ENCODE measurements at places on chromosomes 2 and 18.

- no peak for DNase-seq
Measured at GRCh38 chr18:76670564-76671288, 151.6 kb upstream of the ZNF236 start.

DNA sequence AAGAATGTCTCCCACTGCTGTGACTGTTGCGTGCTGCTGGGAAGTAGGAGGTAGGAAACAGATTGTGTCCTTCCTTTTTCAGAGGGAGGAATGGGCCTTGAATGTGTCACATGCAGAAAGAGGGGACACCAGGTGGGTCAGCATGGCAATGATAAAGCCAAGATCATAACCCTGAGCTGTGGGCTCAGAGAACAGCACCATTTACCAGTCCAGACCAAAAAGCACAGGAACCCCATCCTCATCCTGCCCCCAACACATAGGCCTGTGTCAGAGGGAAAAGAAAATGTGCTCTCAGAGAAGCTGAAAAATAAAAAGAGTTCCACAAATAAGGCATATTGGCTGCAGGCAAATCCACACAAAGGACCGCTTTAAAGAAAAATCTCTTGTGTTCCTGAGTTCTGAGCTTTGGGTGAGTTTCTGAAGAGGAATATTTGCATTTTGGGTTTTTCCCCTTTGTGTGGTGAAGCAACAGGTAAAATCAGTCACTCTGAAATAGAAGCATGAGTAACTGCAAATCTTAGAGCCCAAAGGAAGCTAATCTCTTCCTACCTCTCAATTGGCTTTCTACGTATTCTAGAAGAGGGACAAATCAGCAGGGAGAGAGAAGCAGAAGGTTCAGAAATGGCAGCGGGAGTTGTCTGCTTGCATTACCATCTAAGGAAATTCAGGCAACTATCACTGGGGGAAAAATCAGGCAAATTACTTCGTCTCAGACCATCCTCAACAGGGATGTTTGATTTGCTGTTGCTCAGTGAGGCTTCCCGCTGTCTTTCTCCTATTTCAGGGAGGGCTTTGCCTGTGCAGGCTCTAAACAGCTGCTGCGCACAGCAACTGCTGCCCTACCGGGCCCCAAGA, 106.8 kb downstream of the BCL11A start:
- DNase-seq = no peak

DNA sequence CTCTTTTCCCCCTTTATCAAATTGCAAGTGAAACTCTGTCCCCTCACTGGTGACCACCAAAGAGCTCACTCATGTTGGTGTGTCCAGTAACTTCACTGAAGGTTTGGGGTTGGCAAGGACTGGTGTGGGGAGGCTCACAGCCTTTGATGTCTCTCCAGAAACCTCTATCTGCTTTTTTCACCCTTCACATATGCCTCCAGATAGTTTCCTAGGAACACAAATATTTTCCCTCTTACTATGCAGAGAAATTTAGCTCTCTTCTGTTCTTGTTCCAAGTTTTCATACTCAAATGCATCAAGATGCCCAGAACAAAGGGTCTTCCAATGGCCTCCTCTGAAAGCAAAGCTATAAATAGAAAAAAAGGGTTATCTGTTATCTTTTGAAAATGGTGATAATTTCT, 20.7 kb downstream of the DTNA start:
- no peak for DNase-seq

- DNase-seq = no peak
Measured at GRCh38 chr18:21820033-21820810, 79.6 kb downstream of the MIB1 start.

GRCh38 chr2:176293334-176293733, 24.1 kb downstream of the MTX2 start:
- DNase-seq = no peak

DNA sequence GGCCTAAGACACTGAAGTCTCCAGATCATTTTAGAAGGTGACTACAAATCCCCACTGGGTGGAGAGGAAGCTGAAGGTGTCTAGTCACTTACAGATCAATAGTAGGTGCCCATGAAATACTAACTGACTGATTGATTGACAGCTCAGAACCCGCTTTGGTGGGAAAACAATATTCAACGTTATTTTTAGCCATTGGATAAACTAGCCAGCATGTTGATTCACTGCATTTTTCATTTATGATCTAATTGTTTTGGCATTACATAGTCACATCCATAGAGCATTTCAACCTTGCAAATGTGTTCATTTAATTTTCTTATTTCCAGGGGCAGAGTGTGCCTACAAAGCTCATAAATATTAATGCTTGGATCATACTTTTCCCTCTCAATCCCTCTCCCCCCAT, 162.3 kb downstream of the MREG start:
- DNase-seq = no peak

DNA sequence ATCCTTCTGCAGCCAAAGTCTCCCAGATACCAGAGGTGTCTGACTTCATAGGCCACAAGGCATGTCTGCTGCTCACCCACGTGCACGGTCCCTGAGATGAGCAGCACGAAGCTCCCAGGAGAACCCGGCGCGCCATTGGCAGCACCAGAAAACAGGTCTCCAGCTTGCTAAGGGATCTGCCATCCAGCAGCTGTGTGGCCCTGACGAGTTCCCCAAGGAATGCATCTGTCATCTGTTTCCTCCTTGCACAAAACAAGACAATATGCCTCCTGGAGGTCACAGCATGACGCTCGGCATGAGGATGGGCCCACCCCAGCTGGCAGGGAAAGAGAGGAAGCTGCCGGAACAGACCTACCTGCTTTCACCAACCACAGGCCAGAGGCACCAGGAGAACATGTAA, 29.2 kb downstream of the HS6ST1 start:
- no peak for DNase-seq

DNA sequence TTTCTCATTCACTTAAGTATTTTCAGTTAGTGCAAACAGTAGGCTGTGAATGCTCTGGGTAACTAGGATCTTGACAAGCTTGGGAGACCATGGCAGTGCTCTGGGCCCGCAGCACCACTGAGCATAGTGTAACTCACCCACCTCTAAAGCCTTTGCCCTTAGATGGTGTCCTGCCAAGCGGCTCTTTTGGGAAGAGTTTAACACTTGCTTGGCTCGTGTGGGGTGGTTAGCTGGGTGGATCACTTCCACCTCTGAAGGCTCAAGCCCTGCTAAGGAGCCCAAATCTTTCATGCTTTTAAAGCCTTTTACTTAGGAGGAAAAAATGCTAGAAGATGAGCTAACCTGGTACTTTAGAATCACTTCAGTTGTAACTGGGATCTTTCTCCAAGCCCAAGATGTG, 33.9 kb downstream of the PTPN18 start:
- DNase-seq = no peak

DNA sequence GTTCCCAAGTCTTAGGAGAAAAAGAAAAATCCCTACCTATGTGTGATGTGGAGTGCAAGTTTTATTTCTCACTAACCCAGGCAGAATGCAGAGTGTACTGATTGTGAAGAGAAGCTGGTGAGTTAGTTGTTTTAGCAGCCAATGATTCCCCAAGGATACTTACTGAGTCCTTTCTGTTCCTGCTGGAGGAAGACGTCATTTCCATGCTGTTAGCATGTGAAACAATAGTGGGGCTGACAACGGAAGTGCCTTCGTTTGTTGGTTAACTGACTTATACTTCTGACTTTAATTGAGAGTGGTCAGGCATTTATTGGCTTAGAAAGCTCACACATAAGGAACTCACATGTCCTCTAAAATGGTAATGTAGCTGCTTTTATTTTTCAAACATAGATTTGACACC, 180.6 kb downstream of the MC4R start:
- DNase-seq = no peak

- DNase-seq = no peak
Measured at GRCh38 chr18:50169149-50169548, 25.8 kb downstream of the MYO5B start.

DNA sequence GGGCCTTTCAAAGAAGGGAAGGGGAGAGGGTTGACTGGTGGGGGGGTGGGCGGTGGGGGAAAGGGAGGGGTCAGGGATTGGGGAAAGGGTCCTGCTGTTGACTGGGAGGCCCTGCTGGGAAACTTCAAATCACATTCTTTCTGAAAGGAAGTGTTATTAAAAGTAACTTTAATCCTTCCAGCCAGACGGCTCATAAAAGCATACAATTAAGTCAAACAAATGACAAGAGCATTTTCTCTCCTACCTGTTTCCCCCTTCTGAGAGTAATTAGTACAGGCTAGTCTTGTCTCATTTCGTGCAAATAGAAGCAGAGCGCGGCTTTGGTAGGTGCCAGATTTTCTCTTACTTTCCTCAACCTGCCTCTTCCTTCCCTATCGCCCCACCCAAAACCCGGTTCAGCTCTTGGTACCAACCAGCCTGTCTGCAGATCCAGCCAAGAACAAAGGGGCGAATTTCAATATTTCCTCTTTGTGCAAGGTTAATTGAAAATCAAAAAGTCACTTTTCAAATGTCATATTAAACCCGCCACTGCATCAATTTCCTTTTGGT, 2112.6 kb upstream of the PIK3C3 start:
- no peak for DNase-seq

GRCh38 chr2:221495731-221496130, 76.4 kb downstream of the EPHA4 start:
- no peak for DNase-seq

All from activated CD4-positive, CD25-positive, alpha-beta regulatory T cell treated with anti-CD3 and anti-CD28 coated beads, Interleukin-2, amount 50 U/mL, for 72 hours (primary cell).